Left ventricle myocardium inferior (tissue), 1 donor: ENCODE measurements at places on chromosomes 11 and 22.

DNA sequence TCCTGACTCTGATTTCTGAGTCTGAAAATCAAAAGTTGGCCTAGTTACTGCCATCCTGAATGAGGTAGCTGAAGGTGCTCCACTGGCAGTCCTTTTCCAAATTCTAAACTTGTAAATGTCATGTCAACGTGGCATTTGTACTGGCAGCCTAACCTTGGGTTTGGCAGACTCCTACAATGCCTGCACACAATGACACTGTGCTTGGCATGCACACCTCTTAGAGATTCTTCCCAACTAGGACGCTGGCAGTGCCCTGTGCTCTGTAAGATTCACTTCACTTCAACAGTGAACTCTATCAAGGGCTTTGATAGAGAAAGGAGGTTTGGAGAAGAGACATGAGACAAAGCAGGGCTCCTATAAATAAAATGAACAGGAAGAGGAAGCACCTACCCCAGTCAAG is 21.9 kb upstream of the PPP2R1B start:
- peak; percentile 53 for DNase-seq

- no peak for DNase-seq
Measured at GRCh38 chr11:130849215-130849568, 67.1 kb downstream of the SNX19 start.

- DNase-seq: no peak
Measured at GRCh38 chr11:58880625-58881024, 36.1 kb upstream of the GLYATL2 start.

DNA sequence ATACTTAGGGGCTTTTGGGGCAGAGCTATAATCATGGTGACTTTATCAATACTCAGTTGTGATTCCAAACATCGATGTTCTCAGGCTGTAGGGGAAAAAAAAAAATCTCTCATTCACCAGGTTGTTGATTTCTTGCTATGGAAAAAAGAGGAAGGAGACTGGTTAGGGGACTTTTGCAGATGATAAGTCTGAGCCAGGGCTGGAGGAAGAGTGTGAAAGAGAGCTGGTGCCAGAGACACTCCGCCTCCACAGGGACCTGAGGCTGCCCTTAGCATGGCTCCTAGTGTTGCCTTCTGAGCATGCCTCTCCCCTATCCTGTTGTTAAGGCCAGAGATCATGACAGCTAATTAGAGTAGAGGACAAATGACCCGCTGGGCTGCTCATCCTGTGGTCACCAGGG is 16.9 kb downstream of the UPB1 start:
- no peak for DNase-seq

- DNase-seq: no peak
Measured at GRCh38 chr22:27488456-27489177, 312.9 kb downstream of the MN1 start.

- DNase-seq: no peak
Measured at GRCh38 chr11:96397863-96398262, 8.1 kb downstream of the JRKL start.

DNA sequence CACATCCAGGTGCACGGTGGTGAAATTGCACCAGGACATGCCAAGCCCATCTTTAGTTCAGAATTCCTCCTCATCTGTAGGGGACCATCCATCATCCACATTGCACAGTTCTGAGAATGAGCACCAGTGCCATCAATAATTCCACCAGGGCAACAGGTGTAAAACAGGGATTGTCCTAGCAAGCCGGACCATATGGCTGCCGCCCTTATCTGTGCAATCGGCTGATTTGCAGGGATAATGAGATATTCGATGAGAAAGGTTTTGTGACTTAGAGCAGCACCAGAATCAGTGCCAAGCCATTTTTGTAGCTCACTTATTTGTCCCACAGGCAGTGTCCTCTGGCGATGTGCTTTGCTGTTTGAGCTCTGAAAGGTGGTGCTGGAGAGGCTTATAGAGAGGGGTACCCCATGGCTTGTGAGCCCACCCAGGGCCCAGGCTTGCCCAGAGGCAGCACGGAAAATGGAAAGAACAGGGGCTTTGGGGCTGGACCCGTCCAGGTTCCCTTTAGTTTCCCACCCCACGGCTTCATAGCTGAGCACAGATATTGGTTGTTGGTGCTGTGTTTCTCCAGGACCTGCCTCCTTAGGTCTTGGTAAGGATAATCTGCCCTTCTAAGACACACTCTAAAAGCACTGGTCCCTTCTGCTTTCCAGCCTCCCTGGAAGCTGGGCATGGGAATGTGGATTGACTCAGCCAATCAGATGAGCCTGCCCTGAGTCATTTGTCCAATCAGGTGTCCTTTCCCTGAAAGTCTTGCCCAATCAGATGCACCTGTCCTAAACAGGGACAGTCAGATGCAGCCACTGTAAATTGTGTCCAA is 84.0 kb upstream of the SHANK2 start:
- no peak for DNase-seq

- no peak for DNase-seq
Measured at GRCh38 chr11:62030071-62030684, 62.7 kb upstream of the FTH1 start.

- no peak for DNase-seq
Measured at GRCh38 chr11:19892876-19893275, 180.2 kb downstream of the NAV2 start.

GRCh38 chr11:63920939-63921417 is 4.0 kb upstream of the RCOR2 start:
- no peak for DNase-seq

DNA sequence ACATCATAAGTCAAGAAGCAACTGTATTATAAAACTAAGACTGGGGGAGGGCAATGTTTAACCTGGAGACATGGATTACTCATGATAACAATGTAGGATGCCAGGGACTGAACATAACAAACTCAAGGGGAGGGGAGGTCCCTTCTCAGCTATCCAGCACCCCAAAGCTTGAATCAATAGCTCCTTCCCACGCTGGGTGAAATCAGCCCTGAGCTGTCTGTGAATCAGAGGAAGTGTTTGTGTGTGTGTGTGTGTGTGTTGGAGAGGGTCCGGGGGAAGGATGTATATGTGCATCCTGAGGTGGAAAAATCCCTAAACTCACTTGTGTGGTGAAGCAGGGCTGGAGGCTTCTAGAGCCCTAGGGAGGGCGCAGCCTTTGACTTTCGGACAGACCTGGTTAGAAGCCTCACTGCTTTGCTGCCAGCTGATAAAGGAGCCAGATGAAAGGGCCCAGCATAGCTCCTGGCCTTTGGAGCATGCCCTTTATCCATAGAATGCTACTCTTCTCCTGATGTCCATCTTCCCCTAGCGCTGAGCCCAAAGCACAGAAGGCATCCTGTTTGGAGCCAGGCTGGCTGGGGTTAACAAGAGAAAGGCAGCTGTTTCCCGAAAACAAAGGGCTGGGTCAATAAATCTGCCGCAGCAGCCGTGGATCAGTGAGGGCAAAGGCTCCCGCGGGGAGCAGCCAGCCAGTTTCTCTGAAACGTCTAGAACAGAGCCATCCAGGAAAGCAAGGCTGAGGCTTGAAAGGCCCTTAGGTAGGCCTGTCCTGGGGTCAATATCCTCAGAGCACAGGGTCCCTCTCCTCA is 35.8 kb downstream of the TNKS1BP1 start:
- no peak for DNase-seq

GRCh38 chr11:113531575-113532451 is 56.6 kb upstream of the DRD2 start:
- no peak for DNase-seq

DNA sequence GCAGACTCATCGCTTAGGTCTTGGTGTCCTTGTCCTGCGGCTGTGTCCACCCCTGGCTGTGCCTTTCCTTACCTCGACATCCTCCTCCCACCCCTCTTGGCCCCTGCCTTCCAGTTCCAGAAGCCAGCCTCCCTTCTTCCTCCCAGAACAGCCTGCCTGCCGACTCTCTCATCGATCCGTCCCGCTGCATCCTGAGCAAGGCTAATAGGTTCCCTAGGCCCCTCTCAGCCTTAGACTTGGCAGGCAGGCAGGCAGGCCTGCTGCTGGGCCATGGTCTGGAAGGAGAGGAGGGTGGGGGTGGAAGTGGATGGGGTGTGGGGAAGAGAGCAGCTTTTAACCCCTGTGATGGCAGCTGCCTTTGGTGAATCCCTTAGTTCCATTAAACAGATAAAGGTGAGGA is 196.7 kb upstream of the TBCEL start:
- DNase-seq: no peak

- DNase-seq: no peak
Measured at GRCh38 chr11:105720096-105720495, 110.2 kb downstream of the GRIA4 start.

DNA sequence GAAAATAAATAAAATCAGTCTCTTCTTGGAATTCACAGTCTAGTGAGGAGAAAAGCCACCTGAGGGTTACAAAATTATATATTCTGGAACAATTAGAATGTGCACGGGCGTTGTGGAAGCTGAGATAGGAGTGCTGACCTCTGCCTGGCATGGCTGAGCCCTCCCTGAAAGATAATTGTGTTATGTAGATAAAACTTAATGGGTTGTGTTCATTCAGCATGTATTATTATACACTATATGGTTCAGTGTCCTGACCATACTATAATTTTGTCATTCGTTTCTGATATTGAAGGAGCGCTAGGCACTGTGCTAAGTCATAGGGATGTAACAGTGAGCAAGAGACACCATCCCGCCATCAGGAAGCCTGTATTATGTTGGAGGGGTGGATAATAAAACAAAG is 3.7 kb downstream of the ACAT1 start:
- DNase-seq: no peak

GRCh38 chr11:77167791-77168190 is 39.7 kb downstream of the MYO7A start:
- DNase-seq: peak; percentile 5

DNA sequence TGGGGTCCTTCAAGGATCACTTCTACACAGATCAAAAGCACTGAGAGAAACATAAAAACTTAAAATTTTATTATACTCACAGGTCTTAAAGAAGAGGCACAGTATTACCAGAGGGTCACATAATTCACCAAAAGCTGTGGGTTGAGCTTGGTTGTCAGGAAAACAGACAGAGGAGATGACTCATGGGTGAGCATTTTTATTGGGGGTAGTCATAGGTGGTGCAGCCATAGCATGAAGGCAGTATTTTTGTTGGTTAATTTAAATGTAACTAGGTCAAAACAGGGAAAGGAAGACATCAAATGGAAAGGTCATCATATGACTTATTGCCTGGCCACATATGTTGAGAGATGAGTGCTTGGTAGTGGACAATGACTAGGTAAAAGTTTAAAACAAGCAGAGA is 24.2 kb downstream of the OR5B17 start:
- no peak for DNase-seq

GRCh38 chr11:75969626-75970308 is 154.8 kb downstream of the UVRAG start:
- no peak for DNase-seq

DNA sequence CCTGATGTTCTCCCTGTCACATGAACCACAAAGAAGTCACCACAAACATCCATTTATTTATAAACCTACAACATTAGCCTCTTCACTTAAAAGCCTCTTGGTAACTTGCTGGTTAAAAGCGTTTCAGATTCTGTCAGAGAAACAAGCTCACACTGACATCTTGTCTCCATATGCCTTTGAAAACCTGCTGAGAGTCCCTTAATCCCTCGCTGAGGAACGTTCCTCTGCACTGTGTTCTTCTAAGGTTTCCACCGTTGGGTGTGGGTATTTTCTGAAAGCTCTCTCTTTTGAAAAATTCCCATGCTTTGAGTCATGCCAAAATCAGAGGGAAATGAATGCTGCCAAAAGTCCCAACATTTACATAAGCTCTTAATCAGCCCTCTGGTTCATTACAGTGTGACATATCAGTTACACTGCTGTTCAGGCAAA is 149.8 kb downstream of the CCDC34 start:
- DNase-seq: no peak

- DNase-seq: no peak
Measured at GRCh38 chr11:44016546-44017442, 31.0 kb upstream of the ACCSL start.

DNA sequence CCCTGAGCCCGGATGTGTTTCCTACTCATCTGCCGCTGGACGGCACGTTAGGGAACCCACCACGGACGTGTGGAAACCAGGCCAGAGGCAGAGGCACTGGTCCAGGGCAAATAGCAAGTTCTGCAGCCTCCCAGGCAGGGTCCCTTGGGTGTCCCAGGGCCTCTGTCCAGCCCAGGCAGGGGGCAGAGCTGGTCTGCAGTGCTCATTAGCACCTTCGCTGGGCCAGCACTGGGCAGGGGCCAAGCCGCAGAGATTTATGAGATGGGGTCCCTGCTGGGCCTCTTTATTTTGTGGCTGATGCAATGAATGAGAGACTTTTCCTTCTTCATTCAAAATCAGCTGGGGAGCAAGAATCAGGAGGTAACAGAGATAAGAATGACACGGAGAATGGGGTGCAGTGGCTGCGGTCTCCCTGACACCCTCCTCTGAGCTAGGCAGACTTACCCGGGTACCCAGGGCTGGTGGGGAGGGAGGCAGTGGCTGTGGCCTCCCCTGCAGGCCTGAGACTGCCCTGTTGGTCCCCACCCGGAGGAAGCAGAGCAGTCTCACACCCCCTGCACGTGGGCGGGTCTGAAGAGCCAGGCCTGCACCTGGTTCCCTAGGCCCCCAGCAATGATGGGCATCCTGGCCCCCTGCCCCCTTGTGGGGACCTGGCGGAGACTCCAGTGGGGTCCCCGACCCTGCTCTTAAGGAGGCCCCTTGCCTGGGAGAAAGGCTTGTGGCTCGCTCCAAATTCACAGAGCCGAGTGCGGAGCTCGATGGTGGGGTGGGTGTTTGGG is 14.0 kb upstream of the PARVG start:
- no peak for DNase-seq

- DNase-seq: no peak
Measured at GRCh38 chr11:59801981-59802638, 8.5 kb downstream of the MRPL16 start.

DNA sequence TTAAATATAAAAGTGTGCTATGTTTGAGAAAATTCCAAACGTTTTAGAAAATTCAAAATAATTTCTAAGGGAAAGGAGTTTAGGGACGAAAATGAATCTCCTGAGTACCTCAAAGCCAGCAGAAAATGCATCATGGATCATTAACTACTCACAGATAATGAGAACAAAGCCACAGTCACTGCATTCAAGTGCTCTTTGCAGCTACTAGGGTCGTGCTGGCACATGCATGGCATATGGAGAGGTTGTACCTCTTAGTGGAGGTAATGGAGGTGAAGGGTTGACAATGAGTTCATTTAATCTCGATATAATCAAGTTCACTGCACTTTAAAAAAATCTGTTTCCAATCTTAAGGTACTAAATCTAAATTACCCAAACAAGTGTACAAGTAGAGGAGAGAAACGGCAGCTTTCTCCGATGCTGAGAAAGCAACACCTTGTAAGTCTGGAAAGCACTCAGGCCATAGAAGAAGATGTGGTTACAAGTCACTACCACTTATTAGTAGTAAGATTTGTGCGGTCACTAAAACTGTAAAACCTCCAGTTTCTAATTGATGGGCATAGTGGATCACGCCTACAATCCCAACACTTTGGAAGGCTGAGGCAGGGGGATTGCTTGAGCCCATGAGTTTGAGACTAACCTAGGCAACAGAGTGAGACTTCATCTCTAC is 261.1 kb upstream of the ANO3 start:
- no peak for DNase-seq

GRCh38 chr11:115213007-115213406 is 291.2 kb downstream of the CADM1 start:
- no peak for DNase-seq
